ENCODE measurements at places on chromosomes 3 and 15.

- no peak for DNase-seq
These were observed 15.5 kb upstream of the ONECUT1 start for GRCh38 chr15:52805351-52806283.

DNA sequence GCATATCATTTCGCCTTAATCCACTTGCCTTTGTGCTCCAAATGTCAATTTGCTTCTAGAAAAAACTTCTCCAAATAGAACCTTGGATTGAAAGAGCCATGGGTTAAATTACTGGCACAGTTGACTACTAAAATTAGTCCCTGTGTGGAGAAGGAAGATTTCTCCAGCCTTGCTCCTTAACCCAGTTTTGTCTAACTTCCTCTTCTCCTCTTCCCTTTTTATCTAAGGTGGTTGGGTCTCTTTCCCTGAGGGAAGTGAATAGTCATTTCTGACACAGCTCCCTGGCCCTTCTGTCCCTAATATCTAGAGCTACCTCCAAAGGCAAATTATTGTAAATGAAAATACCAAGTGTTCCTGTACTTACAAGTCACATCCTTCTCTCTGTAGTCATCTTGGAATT is 527.9 kb upstream of the TBL1XR1 start:
- no peak for DNase-seq

- no peak for DNase-seq
These were observed 1.3 kb downstream of the LRRC15 start for GRCh38 chr3:194367992-194368841.

DNA sequence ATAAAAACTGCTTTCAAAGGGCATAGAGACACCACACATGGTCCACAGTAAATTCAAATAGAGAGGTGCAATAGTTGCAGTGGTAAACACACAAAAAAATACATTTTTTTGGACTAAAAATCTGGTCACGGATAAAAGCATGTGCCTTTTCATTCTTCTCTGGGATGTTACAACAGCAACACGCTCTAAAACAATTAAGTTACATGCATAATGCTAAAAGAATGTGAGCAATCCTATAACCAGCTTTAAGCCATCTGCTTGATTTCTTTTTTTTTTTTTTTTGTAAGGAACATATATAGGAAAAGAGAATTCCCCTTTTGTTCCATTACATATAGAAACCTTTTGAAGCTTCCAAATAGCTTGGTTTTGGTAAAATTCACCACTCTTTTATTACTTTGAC is 20.0 kb downstream of the WNT5A start:
- no peak for DNase-seq

GRCh38 chr3:31522152-31522551 is 10.6 kb upstream of the STT3B start:
- no peak for DNase-seq

Measured in stimulated activated CD4-positive, alpha-beta T cell treated with anti-CD3 and anti-CD28 coated beads, Interleukin-1b, Interleukin-23, amount 100 ng/mL, for 1 hour (primary cell).